ENCODE measurements at places on chromosomes 12 and 14. TPM values are rescaled to one million over a fixed set of nuclear protein-coding genes. Genes with fewer than 3 reads are reported as not detected.

GLI1 gene
- 1.1 TPM for total RNA-seq

CCDC38 gene
- total RNA-seq = not detected

TESPA1 gene
- not detected for total RNA-seq

HOXC5 gene
- total RNA-seq = 1.8 TPM

TRPV4 gene
- total RNA-seq = 0.25 TPM

PPP4R4 gene
- total RNA-seq = 0.98 TPM

FAR2 gene
- 22.5 TPM for total RNA-seq

- DNase-seq = no peak
These were observed 175.0 kb upstream of the SYT10 start for GRCh38 chr12:33614630-33615029.

DNA sequence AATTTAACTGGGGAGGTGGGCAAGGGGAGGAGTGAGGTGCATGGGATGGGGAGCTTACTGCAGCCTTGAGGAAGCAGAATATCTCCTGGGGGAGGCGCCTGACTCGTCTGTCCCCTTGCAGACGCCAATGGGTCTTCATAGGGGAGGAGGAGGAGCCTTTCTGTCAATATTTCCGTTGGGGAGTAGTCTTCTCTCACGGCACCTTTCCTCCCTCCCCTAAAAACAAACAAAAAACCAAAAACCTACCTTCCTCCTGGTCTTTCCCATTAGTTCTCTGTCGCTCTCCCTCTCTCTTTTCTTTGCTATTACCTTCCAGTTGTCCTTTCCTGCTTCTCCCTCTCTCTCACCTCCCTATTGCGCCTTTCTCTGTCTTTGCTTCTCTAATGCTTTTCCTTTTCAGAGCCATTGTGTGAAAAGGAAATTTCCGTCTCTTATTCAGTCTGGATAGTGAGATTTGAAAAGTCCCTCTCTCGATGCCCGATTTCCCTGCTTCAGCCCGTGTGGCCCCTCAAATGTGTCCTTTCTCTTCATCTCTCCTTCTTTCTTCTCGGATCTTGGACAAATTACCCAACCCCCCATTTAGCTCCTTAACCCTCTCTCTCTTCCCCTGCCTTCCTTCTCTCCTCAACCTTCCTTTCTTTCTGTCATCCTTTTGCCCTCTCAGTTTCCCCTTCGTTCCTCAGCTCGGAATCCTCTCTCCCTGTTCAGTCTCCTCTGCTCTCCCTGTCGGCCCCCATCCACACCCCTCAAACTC is 5.9 kb downstream of the GPR84 start:
- no peak for DNase-seq

DNA sequence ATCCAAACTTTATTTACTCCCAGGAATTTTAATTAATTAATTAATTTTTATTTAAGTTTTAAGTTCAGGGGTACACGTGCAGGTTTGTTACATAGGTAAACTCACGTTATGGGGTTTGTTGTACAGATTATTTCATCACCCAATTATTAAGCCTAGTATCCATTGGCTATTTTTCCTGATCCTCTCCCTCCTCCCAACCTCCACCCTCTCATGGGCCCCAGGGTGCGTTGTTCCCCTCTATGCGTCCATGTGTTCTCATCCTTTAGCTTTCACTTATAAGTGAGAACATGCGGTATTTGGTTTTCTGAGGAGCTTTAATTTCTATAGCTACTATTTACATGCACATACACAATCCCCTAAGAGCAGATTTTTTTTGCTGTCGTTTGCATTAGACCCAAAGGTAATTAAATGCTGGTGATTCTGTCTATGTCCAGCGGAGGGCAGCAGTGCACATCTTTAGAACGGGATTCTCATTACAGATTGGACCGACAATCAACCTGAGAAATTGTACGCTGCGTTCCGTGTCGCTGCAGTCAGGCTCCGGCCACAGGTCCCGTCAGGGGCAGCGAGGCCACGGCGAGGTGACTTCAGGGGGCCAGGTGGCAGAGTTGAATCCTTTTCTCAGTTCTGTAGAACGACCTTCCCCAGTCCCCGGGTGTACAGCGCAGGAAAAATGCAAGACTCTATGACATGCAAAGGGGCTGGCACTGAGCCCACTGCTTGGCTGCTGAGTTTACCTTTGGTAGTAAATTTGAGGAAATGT is 11.6 kb downstream of the TMEM30B start:
- DNase-seq = peak; percentile 80

GRCh38 chr12:121282072-121282742 is 14.3 kb downstream of the CAMKK2 start:
- no peak for DNase-seq

DNA sequence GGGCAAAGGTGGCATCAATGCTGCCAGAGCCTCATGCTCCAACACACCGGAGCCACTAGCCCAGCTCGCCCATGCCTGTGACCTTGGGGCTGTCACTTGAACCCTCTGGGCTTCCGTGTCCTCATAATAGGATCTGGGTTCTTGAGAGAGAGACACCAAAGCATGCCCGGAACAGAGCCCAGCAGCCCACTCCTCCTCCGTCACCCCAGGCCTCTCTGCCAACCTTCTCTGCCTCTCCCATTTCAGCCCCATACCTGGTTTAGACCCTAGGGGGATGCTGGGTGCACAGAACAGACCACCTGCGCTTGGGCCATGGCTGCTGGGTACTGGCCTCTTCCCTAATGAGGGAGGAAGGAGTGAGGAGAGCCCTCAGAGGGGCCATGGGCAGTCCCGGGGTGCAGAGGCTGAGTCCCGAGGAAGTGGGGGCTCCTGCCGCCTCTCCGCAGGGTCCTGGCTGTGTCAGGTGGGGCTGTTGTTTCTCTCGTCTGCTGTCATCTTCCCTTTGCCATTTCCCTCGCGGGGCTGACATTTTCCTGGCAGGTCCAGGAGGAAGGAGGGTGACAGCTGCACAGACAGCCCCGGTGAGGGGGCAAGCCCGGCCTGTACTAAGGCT is 172.4 kb upstream of the RTL1 start:
- DNase-seq = no peak

- DNase-seq = peak; percentile 13
These were observed 2.9 kb downstream of the MMP17 start for GRCh38 chr12:131830914-131831571.

- DNase-seq = no peak
These were observed 58.3 kb upstream of the FRMD6 start for GRCh38 chr14:51593397-51593796.

- no peak for DNase-seq
These were observed 2.7 kb downstream of the SHMT2 start for GRCh38 chr12:57232156-57232756.

DNA sequence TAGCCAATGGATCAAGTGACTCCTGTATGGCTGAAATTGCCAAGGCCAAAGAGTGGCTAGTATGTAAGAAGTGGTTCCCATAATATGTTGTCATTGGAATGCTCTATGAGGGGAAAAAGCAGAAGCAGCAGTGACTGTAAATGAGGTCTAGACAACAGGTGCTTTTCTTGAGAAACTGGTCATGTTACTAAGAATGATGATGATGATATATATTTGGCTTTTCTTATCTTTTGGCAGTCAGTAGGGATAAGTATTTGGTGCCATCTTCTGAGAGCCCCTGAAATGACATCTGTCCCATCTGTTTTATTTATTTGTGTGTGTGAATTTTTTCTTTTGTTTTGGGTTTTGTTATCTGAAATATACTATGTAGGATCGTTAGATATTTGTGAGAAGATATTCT is 141.7 kb downstream of the SYT1 start:
- peak; percentile 25 for DNase-seq

DNA sequence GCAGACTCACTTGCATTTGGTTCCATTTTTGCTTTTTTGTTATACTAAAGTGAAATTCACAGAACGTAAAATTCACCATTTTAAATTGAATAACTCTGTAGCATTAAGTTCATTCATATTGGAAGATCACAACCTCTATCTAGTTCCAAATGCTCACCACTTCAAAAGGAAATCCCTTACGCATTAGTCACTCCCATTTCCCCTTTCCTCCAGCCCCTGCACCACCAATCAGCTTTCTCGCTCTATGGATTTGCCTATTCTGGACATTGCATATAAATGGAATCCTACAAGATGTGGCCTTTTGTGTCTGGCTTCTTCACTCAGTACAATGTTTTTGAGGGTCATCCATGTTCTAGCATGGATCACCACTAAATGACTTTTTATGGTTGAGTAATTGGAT is 294.5 kb downstream of the KSR2 start:
- DNase-seq = no peak

DNA sequence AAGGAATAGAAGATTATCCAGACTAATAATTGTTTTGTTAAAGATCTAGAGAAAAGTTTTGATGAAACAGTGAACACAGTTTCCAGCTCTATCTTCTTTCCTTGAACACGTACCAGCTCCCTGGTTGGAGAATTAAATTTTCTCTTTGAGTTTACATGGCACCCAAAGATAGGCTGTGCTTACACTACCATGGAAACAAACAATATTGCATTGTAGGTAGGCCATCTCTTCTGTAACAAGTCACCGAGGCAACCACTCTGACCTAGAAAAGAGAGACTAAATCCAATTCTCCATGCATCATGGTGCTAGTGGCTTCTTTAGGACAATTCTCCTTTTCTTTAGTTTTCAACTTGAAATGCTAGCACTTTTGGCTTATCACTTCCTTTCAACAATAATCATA is 9.9 kb downstream of the BMAL2 start:
- DNase-seq = no peak

DNA sequence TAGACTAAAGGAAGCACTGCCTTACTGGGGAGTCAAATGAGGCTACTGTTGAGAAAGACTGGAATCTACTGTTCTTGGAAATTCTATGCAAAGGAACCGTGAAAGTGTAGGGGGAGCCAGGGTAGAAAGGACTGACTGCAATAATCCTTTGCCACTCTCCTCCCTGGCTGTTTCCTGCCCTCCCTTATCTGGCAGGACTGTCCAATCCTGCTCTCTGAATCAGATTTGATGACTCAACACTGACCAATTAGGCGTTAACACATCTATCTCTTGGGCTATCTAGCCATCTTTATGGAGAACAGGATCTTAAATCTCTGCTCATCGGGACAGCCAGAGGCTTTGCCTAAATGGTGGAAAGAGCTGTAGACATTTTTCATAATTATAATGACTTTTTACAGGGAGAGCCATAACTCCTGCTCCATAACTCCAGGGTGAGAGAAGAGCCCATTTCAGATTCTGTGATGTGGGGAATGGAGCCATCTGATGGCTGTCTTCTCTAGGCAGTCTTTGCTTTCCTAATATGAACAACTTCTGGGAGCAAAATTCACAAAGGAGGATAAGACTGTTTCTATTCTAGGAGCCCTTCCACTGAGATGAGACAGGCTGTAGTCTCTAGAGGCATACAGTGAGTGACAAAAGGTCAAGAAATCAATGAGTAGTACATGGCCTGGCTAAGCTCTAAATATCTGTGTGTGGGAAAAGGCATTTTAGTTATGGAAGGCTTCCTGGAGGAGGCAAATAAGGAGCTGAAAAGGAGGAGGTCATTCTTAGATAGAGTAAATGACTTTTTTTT is 68.9 kb upstream of the CISTR start:
- DNase-seq = peak; percentile 53

- DNase-seq = no peak
These were observed 177.0 kb upstream of the TMEM132C start for GRCh38 chr12:128089961-128090360.

GRCh38 chr14:104424406-104425072 is 155.0 kb upstream of the C14orf180 start:
- DNase-seq = no peak

DNA sequence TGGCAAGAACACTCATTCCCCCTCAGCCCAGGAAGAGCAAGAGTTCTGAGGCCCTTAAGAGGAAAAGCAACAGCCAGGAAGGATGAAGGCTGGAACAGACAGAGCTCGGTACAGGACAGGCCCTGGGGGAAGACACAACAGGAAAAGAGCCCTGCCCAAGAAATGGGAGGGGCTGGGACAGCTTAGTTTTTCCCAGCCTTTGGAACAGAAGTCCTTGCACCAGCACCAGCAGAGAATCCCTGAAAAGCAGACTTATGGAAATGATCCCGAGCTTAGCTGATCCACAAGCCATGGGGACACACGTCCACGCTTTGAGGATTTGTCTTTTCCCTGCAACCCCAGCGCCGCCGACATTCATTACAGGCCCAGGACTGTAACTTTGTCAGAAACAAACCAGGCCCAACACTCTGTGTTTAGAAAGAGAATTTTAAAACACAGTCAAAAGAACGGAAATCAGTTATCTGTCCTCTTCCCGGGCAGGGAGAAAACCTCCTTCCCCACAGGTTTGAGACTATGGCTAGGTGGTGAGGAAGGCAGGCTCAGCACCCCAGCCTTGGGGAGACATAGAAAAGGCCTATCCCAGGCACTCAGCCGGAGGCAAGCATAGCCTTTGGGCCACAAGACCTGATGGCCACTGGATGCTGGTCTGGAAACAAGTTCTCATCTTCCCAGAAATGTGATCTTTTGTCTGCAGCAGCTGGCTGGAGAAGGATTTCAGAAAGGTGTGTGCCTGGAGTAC is 4.0 kb upstream of the AVIL start:
- no peak for DNase-seq

- DNase-seq = no peak
These were observed 335.7 kb downstream of the BMP4 start for GRCh38 chr14:53620890-53621289.

DNA sequence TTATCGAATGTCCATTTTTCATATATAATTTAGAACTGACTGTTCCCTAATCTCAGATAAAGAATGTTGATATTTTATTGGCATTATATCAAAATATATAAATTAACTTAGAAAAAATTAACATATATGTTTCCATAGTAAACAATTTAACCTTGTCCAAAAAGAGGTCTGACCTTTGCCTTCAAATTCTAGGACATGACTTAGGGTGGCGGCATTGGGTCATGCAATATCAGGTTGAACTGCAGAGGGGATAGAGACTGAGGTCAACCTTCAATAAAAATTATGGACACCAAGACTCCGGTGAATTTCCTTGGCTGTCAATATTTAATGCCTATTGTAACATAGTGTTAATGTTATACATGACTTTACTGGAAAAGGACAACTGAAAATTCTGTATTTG is 199.8 kb downstream of the RPL10L start:
- no peak for DNase-seq
